ENCODE measurements at places on chromosomes 2 and 18.

GRCh38 chr2:217858519-217859491, 144.0 kb downstream of the TNS1 start:
- peak; percentile 83 for DNase-seq
- H3K4me1 ChIP-seq, result peaks cover 20% of the 10 kb centered on the region
- peak overlapping the region; percentile 81 for H3K4me3 ChIP-seq
- H3K27ac ChIP-seq, result peak overlapping the region; percentile 81
- no peaks in the 10 kb centered on the region for H3K27me3 ChIP-seq

- H3K36me3 ChIP-seq, result peaks cover 1% of the 10 kb centered on the region
- H3K27me3 ChIP-seq, result no peaks in the 10 kb centered on the region
- no peak for DNase-seq
- H3K4me3 ChIP-seq, result peak overlapping the region; percentile 70
- peak overlapping the region; percentile 61 for H3K27ac ChIP-seq
These were observed 36.6 kb downstream of the LYPD6B start for GRCh38 chr2:149075105-149075504.

DNA sequence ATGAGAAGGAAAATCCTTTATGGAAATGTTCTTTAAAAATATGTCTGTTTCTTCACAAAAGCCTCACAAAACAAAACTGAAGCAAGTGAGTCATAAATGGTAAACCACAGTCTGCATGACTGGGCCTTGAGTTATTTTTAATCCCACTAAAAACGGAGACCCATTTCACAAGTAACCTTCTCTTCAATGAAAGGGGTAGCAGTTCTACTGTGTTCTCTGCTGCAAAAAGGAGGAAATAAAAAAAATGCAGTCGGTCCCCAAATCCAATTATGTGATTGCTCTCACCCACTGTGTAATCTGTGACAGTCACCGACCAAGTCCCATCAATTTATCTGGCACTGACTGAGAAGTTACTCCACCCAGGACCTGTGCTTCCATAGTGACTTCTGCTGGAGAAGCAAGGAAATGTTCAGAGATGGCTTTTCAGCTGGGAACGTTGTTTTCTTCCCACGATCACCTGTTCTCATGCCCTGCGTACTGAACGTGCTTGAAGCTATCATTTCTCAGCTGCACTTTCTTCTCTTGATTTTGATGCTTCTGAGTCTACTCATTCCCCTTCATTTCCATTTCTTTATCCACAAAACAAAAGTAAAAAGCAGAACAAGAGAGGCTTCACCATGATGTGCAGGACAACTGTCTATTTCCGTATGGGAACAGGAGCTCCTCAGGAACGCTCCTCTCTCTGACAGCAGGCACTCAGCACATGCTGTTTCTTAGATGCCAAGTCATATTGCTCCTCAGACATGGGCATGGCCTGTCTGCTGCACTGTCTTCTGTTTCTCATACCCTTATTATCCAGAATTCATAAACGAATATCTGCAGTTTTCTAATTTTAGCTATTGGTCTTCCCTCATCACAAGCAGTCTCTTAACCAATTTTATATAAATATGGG, 80.0 kb upstream of the TMEM200C start:
- peaks cover 48% of the 10 kb centered on the region for H3K27me3 ChIP-seq
- H3K4me1 ChIP-seq, result peaks cover 9% of the 10 kb centered on the region
- no peak overlapping the region for H3K27ac ChIP-seq
- DNase-seq, result no peak
- no peaks in the 10 kb centered on the region for H3K36me3 ChIP-seq
- H3K4me3 ChIP-seq, result no peak overlapping the region

DNA sequence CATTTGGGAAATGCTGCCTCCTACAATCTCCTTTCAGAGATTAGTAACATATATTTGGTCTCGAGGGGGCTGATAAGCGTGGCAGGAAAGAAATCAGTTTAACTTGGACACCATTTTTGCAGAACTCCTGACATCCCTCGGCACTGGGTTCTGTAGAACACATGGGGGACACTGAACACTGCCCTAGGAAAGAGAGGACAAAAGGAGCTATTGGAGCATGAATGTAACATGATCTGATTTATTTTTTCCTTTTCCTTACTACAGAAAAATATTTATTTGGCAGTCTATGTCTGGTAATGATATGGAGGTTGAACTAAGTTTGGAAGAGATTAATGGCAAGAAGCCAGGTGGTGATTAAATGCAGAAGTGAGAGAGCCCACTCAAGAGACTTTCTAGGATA, 153.8 kb downstream of the AFF3 start:
- H3K4me1 ChIP-seq, result peaks cover 37% of the 10 kb centered on the region
- H3K36me3 ChIP-seq, result no peaks in the 10 kb centered on the region
- DNase-seq, result no peak
- H3K27ac ChIP-seq, result no peak overlapping the region

DNA sequence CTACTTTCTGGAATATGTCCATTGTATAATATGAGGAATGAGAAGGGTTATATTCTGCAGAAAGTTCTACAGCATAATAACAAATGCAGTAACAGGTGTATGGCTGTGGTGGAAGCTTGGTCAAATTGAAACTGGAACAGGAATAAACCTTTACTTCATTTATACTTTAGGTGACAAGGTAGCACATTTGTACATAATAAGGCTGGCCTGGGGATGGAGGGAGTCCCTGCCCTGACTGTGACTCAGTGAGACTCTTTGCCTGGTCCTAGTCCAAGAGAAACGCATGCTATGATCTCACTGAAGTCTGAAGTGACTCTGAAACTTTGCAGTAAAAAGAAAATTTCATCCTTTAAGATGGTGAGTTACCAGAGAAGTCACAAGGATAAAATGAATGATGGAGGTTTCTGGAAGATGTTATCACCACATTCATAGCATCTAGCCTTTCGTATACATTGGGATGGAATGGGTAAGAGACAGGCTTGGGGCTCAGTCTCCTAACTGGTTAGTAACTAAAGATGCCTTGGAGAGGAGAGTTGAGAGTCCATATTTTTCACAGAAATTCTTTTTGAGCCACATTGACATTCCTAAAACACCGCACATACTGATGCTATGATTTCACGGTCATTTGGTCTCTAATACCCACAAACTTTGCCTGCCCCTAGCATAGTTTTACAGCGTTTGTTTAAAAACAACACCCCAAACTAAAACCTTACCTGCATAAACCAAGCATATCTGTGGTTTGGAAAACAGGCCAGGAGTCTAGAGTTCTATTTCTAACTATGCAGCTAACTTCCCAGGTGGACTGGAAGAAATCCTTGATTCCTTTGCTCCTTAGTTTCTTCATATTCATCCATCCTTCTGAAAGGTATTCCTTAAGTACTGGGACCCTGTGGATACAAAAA, 42.4 kb upstream of the NABP1 start:
- no peaks in the 10 kb centered on the region for H3K36me3 ChIP-seq
- no peak for DNase-seq
- no peak overlapping the region for H3K4me3 ChIP-seq
- H3K4me1 ChIP-seq, result peaks cover 7% of the 10 kb centered on the region

GRCh38 chr18:61400716-61401115, 67.5 kb downstream of the CDH20 start:
- H3K4me1 ChIP-seq, result peaks cover 4% of the 10 kb centered on the region
- no peaks in the 10 kb centered on the region for H3K27me3 ChIP-seq
- H3K4me3 ChIP-seq, result no peak overlapping the region
- no peak for DNase-seq
- no peaks in the 10 kb centered on the region for H3K36me3 ChIP-seq

DNA sequence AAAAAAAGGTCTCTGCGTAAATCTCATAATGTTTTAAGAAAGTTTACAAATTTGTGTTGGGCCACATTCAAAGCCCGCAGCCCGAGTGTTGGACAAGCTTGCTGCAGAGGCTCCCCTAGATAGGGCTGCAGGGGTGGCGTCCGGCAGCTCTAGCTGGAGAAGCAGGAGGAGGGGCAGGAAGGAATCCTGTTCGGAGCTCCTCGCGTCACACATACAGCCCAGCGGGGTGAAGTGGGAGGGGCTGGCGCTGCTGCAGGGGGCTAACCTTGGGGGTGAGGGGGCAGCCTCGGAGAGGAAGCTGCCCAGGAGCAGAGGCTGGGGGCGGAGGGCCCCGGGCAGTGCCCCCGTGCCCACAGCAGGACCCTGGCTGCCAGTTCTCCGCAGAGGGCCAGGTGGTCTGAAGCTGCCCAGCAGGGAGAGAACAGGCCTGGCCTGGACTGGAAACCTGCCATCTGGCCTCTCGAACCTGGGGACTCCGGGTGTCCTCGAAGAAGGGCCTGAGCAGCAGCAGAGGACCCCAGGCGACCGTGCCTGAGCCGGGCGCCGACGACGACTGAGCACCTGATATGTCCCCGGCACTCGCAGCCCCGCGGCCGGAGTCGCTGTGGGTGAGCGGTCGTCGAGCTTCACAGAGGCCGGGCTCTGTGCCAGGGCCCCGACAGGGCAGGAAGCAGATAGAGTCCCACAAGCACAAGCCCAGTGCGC, 2.6 kb upstream of the GPR35 start:
- H3K27ac ChIP-seq, result no peak overlapping the region
- DNase-seq, result no peak
- no peaks in the 10 kb centered on the region for H3K27me3 ChIP-seq

- no peak overlapping the region for H3K27ac ChIP-seq
- peaks cover 4% of the 10 kb centered on the region for H3K4me1 ChIP-seq
- H3K27me3 ChIP-seq, result no peaks in the 10 kb centered on the region
- no peak overlapping the region for H3K4me3 ChIP-seq
- H3K36me3 ChIP-seq, result no peaks in the 10 kb centered on the region
These were observed 19.1 kb downstream of the CHRNA1 start for GRCh38 chr2:174745142-174745541.

DNA sequence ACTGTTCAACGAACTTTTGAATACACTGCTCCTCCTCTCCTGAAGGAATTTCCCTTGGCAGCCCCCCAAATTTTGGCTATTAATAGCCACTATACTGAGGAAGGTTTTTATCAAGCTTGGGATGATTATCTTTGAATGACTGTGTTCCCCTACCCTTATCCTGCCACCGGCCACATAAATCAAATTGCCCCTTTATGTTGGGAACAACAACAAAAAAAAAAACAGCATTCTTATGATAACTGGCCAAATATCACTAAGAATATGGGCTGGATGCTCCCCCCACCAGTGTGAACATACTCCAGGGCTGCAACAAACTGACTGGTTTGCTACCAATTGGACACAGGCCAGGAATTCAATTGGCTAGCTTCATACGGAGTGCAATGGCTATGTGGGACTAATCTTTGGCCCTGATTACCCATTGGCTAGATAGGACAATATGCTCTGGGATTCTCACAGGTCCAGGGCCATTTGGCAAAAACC, 20.6 kb downstream of the DUSP11 start:
- H3K27ac ChIP-seq, result no peak overlapping the region
- no peak for DNase-seq
- no peak overlapping the region for H3K4me3 ChIP-seq
- H3K36me3 ChIP-seq, result peaks cover 35% of the 10 kb centered on the region
- H3K4me1 ChIP-seq, result no peaks in the 10 kb centered on the region

GRCh38 chr2:60268032-60268431, 285.4 kb downstream of the BCL11A start:
- H3K4me3 ChIP-seq, result no peak overlapping the region
- peaks cover 22% of the 10 kb centered on the region for H3K4me1 ChIP-seq
- peaks cover 4% of the 10 kb centered on the region for H3K36me3 ChIP-seq
- H3K27ac ChIP-seq, result no peak overlapping the region

DNA sequence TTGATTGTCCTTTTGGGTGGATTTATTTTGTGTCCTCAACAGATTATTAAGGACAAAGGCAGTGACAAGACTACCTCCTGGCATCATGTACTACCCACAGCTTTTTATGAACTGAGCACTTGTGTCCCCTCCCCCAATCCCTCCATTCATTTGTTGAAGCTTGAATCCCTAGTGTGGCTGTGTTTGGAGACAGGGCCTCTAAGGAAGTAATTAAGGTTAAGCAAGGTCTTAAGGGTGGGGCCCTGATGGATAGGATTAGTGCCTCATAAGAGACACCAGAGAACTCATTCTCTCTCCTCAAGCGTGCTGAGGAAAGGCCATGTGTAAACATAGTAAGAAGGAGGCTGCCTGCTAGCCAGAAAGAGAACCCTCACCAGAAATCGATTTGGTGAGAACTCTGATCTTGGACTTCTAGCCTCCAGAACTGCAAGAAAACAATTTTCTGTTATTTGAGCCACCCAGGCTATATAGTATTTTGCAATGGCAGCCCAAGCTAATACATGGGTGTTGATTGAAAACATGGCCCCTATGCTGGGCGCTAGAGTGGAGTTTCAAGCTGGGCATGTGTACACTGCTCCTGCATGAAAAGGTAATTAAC, 3.4 kb upstream of the MAP4K4 start:
- H3K36me3 ChIP-seq, result no peaks in the 10 kb centered on the region
- peaks cover 2% of the 10 kb centered on the region for H3K27me3 ChIP-seq
- no peak for DNase-seq
- no peak overlapping the region for H3K4me3 ChIP-seq
- H3K4me1 ChIP-seq, result peaks cover 7% of the 10 kb centered on the region

- no peak overlapping the region for H3K27ac ChIP-seq
- DNase-seq, result peak; percentile 24
- H3K36me3 ChIP-seq, result no peaks in the 10 kb centered on the region
- H3K27me3 ChIP-seq, result peaks cover 7% of the 10 kb centered on the region
- H3K4me1 ChIP-seq, result no peaks in the 10 kb centered on the region
These were observed 3.4 kb downstream of the NGEF start for GRCh38 chr2:233009661-233010060.

- no peaks in the 10 kb centered on the region for H3K4me1 ChIP-seq
- H3K4me3 ChIP-seq, result no peak overlapping the region
These were observed 140.5 kb downstream of the LRP2 start for GRCh38 chr2:169221745-169222369.

DNA sequence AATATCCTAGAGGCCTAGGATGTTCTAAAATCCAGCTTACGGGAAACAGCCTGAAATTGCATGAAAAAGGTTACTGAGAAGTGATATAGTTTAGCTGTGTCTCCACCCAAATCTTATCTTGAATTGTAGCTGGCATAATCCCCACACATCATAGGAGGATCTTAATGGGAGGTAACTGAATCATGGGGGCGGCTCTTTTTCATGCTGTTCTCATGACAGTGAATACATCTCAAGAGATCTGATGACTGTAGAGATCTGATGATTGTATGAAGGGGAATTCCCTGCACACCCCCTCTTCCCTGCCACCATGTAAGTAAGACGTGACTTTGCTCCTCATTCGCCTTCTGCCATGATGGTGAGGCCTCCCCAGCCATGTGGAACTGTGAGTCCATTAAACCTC, 385.6 kb upstream of the ID2 start:
- H3K36me3 ChIP-seq, result no peaks in the 10 kb centered on the region
- H3K4me1 ChIP-seq, result no peaks in the 10 kb centered on the region
- DNase-seq, result no peak
- no peak overlapping the region for H3K4me3 ChIP-seq

- DNase-seq, result no peak
- H3K4me1 ChIP-seq, result peaks cover 36% of the 10 kb centered on the region
- H3K27me3 ChIP-seq, result peaks cover 7% of the 10 kb centered on the region
- no peak overlapping the region for H3K4me3 ChIP-seq
- H3K36me3 ChIP-seq, result peaks cover 5% of the 10 kb centered on the region
These were observed 51.4 kb downstream of the EMILIN2 start for GRCh38 chr18:2898186-2898640.

- peaks cover 5% of the 10 kb centered on the region for H3K4me1 ChIP-seq
- no peak overlapping the region for H3K4me3 ChIP-seq
- H3K27ac ChIP-seq, result no peak overlapping the region
- no peak for DNase-seq
These were observed 34.8 kb downstream of the USP34 start for GRCh38 chr2:61436092-61436491.

- no peaks in the 10 kb centered on the region for H3K36me3 ChIP-seq
- DNase-seq, result no peak
- no peak overlapping the region for H3K27ac ChIP-seq
- peaks cover 23% of the 10 kb centered on the region for H3K27me3 ChIP-seq
- H3K4me1 ChIP-seq, result no peaks in the 10 kb centered on the region
These were observed 43.8 kb upstream of the SLC14A1 start for GRCh38 chr18:45680066-45680690.

- H3K27me3 ChIP-seq, result no peaks in the 10 kb centered on the region
- peak overlapping the region; percentile 32 for H3K4me3 ChIP-seq
- no peaks in the 10 kb centered on the region for H3K36me3 ChIP-seq
- DNase-seq, result no peak
These were observed 85.2 kb downstream of the GLI2 start for GRCh38 chr2:120820953-120821279.

All from type B pancreatic cell (in vitro differentiated cells).